Fibroblast of mammary gland (primary cell): ENCODE measurements at places on chromosomes 1 and 21.
A peak's percentile ranks its signal among the peaks of the same experiment; 100 is the strongest.

- DNase-seq = no peak
Observed at GRCh38 chr1:35866991-35867390, 16.0 kb upstream of the AGO1 start.

- DNase-seq = no peak
Observed at GRCh38 chr1:116987256-116987555, 14.4 kb upstream of the CD101 start.

DNA sequence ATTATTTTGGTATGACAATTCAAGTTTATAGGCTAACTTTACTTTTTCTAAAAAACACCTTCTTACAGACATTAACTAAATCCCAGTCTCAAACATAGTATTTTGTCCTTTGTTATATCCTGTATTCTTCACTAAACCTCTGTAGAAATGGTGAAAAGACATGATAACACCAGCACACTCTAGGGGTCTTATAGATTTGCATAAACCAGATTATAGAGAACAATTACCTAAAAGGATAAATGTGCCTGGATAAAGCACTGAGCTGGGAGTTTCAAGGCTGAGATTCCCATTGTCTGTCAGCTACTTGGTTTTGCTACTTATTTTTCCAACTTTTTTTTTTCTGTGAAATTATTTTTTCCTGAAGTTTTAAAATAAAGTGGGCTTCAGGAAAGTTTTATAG lies 1288.6 kb upstream of the TMPRSS15 start:
- DNase-seq = no peak

DNA sequence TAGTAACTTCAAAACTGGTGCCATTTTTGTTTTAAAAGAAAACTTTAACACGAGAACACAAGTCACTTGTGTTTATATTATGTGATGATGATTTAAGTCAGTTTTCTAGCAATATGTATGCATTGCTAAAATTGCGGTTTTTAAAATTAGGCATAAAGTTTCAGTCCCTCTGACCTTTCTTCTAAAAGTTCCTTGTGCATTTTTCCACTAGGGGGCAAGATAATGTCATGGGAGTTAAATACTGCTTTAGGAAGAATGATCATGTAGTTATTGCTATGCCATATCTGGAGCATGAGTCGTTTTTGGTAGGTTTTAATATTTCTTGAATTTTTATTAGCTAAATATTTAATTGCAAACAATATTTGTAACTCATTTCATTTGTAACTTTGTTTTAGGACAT lies 10.7 kb downstream of the CDC7 start:
- peak; percentile 74 for DNase-seq

GRCh38 chr1:78790174-78790573 lies 140.5 kb downstream of the IFI44 start:
- peak; percentile 1 for DNase-seq

GRCh38 chr1:200035956-200036618 lies 8.6 kb downstream of the NR5A2 start:
- DNase-seq = no peak

- DNase-seq = no peak
Observed at GRCh38 chr1:157162345-157162744, 24.1 kb upstream of the ETV3 start.

GRCh38 chr21:31316488-31317169 lies 27.4 kb downstream of the TIAM1 start:
- DNase-seq = peak; percentile 39

DNA sequence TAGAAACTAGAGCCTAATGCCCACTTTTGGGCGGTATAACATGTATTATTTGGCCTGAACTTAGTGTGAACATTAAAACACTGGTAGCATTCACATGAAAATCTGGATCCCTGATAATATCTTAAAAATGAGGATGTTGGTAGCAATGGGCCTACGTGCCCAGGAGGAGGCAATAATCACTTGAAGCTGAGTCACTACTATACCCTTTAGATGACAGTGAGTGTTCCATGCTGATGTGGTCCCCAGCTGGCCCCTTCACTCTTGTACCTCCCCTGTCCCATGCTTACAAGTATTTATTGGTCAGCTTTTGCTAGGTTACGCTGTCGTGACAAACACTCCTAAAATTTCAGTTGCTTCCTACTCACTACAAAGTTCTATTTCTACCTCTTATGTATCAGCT lies 23.0 kb upstream of the POU2F1 start:
- DNase-seq = no peak

GRCh38 chr1:223707256-223708000 lies 4.9 kb upstream of the CAPN2 start:
- peak; percentile 99 for DNase-seq

DNA sequence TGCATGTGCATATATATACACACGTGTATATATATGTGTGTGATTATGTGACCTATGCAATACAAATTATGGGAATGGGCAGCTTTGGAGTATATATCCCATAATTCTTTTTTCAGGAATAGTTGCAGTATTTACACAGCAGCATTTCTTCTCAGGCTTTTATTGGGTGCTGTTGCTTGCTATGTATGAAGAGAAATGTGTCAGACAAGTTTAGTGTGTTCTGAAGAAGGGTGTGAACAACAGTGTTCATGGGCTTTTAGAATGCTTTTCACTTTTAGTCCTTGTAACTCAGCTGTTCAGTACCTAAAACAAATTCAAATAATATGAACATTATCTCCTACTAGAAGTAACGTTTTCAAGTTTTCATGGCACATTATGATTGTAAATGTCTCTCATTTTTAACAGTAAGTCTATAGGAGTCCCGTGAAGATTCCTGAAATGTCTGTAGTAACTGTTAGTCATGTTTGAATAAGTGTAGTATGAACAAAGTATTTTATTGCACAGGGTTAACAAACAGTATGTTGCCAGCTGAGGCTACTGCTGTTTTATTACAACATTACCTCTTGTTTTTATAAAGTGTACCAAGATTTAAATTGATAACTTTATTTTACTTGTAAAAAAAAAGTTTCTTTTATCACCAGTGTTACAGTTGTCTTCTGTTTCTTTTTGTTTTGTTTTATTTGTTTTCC lies 42.5 kb downstream of the TMED5 start:
- DNase-seq = no peak

DNA sequence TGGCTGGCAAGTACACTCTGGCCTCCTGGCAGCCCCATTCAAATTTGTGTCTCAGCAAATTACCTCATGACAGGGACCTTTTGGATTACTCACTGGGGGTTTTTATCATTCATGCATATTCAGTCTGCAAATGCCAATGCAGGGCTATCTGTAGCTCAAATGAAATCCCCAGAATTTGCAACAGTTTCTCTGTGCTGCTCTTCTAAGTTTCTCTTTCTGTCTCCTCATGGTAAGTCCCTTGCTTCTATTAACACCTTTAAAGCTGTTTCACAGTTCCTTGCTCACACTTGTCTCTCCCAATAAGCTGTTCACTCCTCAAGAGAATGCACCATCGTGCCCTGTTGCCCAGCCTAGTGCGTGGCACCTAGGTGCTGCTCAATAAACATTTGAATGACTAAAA lies 3.3 kb upstream of the FAM78B start:
- no peak for DNase-seq

GRCh38 chr1:115432061-115432460 lies 94.0 kb upstream of the NGF start:
- peak; percentile 78 for DNase-seq

- DNase-seq = peak; percentile 59
Observed at GRCh38 chr1:223711173-223711572, 1.2 kb upstream of the CAPN2 start.

GRCh38 chr21:35059742-35060141 lies 10.6 kb upstream of the RUNX1 start:
- DNase-seq = peak; percentile 47

DNA sequence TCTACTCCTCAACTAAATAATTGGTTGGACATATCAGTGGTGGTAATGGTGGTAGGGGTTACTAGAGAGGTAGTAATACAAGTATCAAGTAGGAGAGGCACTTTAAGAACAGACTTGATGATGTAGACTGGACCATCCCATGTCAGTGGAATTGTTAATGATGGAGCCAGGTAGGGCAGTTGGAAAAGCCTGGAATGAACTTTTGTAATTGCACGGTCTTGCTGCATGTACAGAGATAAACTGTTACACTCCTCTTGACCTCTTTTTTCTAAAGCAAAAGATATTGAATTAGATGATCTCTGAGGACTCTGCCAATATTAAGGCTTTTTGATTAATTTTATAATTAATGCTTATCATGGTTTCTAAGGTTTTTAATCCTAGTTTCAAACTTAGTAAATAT lies 5.8 kb downstream of the HMGCS2 start:
- no peak for DNase-seq

DNA sequence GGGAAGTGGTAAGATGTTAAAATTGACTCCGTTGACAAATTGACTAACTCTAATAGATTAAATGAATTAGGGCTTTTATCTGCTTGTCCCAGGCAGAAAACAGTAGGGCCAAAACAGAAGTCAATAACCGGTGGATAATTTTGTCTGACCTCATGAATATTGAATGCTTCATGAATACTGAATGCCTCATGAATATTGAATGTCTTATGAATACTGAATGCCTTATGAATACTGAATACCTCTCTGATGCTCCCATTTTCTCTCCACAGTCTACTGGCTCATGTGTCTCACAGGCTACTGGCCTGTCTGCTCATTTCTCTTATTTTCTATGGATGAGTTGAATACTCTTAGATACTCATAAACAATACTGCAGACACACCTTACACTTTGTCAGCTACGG lies 56.0 kb downstream of the POFUT2 start:
- DNase-seq = no peak

DNA sequence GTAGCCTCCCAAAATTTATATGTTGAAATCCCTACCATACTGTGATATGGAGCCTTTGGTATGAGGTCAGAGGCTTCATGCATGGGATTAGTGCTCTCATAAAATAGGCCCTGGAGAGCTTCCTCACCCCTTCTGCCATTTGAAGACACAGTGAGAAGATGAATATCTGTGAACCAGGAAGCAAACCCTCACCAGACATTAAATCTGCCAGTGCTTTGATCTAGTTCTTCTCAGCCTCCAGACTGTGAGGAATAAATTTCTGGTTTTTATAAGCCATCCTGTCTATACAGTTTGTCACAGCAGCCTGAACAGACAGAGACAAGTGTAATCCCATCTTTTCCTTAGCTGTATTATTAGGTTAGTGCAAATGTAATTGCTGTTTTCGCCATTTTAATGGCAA lies 88.4 kb downstream of the OLFML2B start:
- DNase-seq = no peak

GRCh38 chr1:188117436-188117835 lies 1288.7 kb downstream of the PLA2G4A start:
- no peak for DNase-seq

- peak; percentile 81 for DNase-seq
Observed at GRCh38 chr1:53470155-53470554, 11.0 kb downstream of the DMRTB1 start.

DNA sequence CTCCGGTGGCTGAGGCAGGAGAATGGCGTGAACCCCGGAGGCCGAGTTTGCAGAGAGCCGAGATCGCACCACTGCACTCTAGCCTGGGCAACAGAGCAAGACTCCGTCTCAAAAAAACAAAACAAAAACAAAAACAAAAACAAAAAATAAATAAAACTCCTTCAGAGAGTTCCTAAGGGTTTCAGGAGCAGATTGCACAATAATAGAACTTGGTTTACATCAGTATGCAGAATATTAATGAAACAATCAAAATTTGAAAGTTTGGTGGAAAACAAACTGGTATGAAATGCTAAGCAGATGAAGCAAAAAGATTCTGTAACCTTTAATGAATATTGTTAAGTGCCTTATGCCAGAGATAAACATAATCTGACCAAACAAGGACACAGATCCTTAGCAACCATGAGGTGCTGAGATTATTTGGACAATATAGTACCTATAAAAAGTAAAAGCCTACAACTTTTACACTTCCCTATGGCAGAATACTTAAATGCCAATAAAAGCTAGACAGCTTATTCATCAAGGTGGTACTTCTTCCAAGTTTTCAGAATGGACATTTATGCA lies 41.2 kb downstream of the SLC25A24 start:
- DNase-seq = no peak

GRCh38 chr1:18830596-18830995 lies 28.9 kb downstream of the TAS1R2 start:
- no peak for DNase-seq

- DNase-seq = no peak
Observed at GRCh38 chr1:230121950-230122349, 54.9 kb downstream of the GALNT2 start.

GRCh38 chr1:226660410-226661182 lies 78.5 kb downstream of the ITPKB start:
- DNase-seq = no peak

DNA sequence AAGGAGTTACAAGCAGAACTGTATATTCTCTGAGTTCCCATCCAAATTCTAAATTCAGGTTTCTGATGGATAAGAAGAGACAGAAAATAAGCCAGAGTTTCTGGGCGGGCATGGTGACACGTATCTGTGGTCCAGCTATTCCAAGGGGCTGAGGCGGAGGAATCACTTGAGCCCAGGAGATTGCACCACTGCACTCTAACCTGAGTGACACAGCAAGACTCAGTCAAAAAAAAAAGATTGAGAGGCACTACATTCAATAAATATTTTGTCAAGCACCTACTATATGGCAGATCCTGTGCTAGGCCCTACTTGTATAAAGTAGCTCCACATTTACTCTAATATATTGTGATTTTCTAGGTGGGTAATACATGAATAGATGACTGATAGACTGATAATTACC lies 6.4 kb upstream of the FRRS1 start:
- no peak for DNase-seq

- DNase-seq = no peak
Observed at GRCh38 chr1:89460325-89460724, 64.3 kb upstream of the LRRC8B start.

GRCh38 chr1:53166366-53166765 lies 23.9 kb upstream of the SLC1A7 start:
- DNase-seq = no peak

DNA sequence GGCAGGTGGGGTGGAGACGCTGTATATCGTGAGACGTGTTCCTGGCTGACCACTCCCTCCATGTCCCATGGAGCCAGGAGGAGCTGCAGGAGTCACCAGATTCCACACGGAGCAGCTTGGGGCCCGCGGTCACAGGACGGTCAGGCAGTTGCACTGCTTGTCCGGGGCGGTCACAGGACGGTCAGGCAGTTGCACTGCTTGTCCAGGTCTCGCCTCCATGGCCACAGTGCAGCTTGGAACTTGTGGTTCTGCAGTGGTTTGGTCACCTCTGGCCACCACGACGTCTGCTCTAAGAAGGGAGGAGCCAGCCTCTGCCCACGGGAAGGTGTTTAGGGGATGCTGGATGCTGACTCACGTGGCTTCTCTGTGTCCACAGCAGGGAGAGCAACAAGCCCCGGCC lies 33.0 kb downstream of the SLX9 start:
- peak; percentile 12 for DNase-seq

DNA sequence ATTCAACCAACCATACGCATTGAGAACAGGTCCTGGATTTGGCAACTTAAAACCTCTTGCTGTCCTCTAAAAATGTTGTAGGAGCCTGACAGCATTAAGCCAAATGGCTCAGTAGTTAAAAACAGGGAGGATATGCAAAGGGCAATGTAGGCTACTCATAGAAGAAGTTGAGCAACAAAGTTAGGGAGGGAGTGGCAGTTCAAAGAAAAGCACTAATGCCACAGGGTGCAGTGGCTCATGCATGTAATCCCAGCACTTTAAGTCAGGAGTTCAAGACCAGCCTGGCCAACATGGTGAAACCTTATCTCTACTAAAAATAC lies 92.9 kb upstream of the ERG start:
- no peak for DNase-seq
